ENCODE measurements at places on chromosomes 2 and 18.
A peak's percentile ranks its signal among the peaks of the same experiment; 100 is the strongest.

DNA sequence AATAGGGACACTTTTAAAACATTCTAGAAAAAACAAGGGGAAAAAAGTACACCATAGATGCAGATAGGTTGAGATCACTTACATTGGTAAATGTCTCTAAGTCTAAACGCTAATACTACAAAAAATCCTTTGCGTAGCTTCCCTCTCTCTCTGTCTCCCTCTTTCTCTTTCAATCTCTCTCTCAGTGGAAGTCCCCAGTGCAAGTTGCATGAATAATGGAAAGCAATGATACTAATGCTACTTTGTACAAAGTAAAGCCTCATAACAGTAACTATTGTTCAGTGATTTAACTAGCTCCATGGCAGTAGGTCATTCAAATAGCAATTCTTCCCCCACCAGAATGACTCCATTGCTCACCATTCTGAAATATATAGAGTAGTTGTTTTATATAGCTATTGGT is 12.8 kb downstream of the MEIS1 start:
- DNase-seq = no peak

DNA sequence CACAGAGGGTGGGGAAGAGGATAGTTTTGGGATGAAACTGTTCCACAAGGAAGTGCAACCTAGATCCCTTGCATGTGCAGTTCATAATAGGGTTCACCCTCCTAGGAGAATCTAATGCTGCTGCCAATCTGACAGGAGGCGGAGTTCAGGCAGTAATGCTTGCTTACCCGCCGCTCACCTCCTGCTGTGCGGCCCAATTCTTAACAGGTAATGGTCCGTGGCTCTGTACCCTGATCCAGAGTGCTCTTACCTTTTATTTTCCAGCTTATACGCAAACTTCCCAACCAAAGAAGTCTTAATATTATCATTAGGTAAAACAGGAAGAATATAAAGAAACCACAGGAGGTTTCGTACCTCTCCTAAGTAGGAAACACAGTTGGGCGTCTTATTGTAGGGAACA is 82.7 kb upstream of the CD302 start:
- DNase-seq = no peak

DNA sequence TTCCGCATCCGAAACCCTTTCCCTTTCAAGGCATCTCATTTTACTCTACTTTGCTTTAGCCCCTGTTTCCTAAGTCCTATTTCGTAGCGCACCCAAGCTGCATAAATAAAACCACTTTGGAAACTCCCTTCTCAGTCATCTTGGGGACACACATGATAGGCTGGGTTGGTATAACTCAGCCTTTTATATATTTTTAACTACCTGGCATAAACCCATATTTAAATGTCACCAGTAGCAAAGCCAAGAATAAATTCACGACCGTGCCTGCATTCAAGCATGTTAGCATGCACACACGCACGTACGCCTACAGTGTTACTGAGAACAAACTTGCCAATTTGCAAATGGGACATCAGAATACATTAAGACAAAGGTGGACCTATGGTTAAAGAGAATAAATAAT is 564.7 kb upstream of the PIK3C3 start:
- no peak for DNase-seq

GRCh38 chr2:193885419-193885818 is 1690.7 kb upstream of the TMEFF2 start:
- no peak for DNase-seq

- DNase-seq = no peak
Observed at GRCh38 chr2:226873051-226873620, 37.3 kb downstream of the RHBDD1 start.

DNA sequence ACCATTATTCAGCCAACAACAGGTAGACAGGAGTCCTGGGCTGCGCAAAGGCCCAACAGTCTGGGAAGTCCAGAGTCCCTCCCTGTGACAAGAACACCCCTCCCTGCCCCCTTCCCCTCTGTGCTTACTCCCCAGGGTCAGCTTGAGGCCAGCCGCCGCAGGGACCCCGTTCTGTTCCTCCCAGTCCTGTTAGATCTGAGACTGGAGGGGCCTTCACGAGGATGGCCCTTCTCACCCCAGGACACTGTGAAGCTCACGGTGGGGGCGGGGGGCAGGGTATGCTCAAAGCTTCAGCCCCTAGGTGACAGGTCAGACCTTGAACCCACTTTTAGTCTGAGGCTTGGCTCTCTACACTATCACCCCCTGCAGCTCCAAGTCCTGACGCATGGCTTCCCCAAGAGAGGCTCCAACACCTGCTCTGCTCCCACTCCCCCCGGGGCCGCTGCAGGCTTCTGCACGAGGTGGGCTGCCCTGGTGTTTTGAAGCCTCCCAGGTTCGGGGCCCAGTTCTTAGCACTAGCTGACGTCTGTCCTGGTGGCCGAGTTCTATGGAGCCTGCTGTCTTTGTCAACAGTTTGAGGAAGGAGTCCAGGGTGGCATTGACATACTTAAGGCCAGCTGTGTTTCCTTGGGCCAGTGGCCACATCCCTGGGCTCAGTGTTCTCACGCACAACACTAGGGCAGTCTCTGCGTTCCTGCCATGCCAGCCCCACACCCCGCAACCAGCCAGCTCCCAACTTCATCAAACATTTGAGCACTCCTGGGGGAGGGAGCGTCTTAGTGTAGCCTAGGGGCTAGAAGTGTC is 37.2 kb upstream of the HPCAL1 start:
- DNase-seq = no peak

GRCh38 chr2:15517793-15518192 is 43.3 kb downstream of the NBAS start:
- no peak for DNase-seq

- DNase-seq = no peak
Observed at GRCh38 chr2:111679202-111679601, 204.8 kb downstream of the ANAPC1 start.

GRCh38 chr2:144364944-144365738 is 154.8 kb downstream of the ZEB2 start:
- peak; percentile 33 for DNase-seq

DNA sequence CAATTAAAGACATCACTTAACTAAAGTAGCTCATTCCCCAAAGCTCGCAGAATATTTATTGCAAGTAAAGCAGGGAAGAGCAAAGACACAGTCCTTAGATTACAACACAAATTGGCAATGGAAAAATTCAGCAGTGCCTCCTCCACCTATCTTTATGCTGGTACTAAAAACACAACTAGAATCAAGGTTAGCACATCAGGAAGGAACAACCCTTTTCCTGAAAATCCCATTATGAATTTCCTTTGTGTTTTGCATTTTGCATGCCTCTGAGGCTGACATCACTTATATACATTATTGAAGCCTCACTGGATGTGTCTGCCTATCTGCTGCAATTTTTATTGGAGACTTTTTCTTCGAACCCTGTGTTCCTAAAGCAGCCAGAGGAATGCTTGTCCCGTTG is 193.8 kb upstream of the STK17B start:
- DNase-seq = no peak

GRCh38 chr2:10232096-10232815 is 70.4 kb upstream of the HPCAL1 start:
- no peak for DNase-seq

DNA sequence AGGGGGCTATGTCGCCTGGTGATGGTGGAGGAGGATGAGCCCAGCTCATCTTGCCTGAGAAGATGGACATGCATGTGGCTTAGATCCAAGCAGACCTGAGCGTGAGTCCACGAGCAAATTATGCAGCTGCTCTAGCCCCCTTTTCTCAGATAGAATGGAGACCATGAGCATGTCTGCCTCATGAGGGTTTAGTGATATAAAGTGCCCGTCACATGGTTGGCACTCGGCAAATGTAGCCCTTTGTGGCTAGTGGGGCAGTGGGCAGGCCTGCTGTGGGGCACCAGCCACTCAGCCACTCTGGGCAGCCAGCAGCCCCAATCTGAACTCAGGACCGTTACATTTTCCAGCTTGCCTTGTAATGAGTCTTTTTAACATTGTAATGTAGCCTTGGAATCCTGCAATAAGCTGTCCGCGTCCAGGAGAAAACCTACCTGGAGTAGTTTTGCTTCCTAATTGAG is 92.1 kb upstream of the HS6ST1 start:
- DNase-seq = no peak

- no peak for DNase-seq
Observed at GRCh38 chr2:113709022-113709421, 47.4 kb downstream of the SLC35F5 start.

GRCh38 chr2:2870106-2870505 is 507.5 kb downstream of the EIPR1 start:
- no peak for DNase-seq

DNA sequence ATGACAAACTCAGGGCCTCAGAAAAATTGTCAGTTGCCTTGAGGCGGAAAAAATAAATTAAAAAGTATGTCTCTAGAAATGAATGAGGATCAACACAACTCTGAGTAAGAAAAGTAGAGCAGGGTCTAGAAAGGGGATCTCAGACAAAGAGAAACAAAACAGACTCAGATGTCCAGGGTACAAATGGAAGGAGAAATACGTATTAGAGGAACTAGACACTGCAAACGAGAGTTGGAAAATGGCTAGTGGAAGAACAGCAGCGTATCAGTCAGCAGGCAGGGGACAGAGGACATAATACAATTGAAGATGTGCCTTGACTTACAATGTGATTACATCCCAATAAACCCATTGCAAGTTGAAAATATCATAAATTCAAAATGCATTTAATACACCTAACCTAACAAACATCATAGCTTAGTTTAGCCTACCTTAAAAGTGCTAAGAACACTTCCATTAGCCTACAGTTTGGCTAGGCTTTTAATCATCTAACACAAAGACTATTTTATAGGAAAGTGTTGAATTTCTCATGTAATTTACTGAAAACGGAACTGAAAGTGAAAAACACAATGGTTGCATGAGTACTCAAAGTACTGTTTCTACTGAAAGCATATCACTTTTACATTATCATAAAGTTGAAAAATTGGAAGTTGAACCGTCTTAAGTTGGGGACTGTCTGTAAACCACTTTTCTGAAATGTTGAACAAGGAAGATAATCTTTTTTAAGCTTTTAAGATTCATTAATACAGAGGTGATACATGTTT is 182.8 kb downstream of the NBAS start:
- no peak for DNase-seq
